ENCODE measurements at places on chromosomes 2 and 18. TPM values are rescaled to one million over a fixed set of nuclear protein-coding genes. Genes with fewer than 3 reads are reported as not detected.

DNA sequence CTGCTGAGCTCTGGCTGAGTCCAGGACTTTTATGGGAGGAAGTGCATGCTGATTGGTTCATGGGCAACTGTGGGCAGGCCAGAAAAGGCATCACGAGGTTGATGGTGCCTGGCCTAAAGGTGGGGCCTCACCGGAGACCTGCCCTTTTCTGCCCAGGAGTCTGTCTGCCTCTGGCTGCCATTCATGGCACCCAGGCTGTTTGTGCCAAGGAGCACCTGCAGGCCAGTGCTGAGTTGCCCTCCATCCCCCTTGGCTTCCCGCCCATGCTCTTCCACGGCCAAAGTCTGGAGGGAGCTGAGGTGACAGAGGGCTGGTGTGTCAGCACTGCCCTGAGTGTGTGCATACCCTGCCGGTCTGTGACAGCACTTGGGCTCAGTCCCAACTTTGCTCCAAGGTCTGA, 123.2 kb downstream of the PTH2R start:
- DNase-seq: no peak

IKZF2 gene
- total RNA-seq: 1.8 TPM

POTEJ gene
- total RNA-seq: not detected

- no peak for DNase-seq
These were observed 42.8 kb upstream of the TTC39C start for GRCh38 chr18:23971666-23972230.

GRCh38 chr2:156437272-156437930, 1.2 kb downstream of the GPD2 start:
- DNase-seq: no peak

- DNase-seq: no peak
These were observed 409.0 kb downstream of the SLC4A3 start for GRCh38 chr2:220036431-220036830.

- no peak for DNase-seq
These were observed 94.1 kb downstream of the ANKRD44 start for GRCh38 chr2:197216361-197216979.

DNA sequence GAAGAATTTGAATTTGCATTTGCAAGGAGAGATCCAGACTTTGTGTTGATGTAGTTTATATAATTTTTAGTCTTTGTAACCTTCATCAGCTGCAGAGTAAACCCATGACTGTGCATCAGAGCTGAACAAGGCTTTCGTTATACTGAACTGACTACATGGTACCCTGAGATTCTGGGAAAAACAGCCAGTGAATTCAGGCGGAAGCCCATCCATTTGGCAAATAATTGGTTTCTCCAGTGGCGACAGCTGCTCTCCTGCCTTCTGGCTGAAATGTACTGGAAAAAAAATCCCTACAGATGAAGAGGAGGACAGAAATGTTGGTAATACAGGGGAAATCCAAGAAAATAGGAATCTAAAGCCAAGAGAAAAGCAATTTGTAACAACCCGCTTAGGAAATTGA, 657.5 kb upstream of the CDH7 start:
- DNase-seq: no peak

HSBP1L1 gene
- 5.8 TPM for total RNA-seq

GAD1 gene
- total RNA-seq: 9.9 TPM

GRCh38 chr2:108625186-108625827, 91.0 kb downstream of the LIMS1 start:
- DNase-seq: no peak

DNA sequence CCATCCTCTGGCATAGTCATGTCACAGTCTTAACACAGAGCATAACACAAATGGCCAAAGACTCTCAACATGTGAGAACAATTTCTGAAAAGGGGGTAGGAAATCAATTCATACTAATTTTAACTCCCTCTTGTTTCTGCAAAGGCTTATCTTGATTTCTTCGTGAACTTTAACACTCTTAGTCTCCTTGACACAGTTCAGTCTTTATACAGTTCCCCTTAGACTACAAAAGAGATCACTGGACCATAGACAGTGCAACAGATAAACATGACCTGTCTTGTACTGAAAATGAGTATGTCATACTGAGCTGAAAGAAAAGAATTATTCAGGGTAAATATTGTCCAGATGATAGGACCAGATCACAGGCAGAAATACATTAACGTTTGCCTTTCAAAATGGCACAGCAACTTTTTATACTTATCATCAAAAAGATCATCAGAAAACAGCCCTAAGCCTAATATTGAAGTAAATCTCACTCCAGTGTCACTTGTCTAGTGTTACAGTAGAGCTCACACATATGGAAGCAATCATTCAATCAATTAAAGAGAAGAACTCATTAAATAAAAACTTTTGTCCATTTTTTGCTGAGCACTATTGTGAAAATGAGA, 56.4 kb upstream of the VRK2 start:
- no peak for DNase-seq

ICOS gene
- total RNA-seq: not detected

GRCh38 chr18:26074246-26074645, 16.2 kb downstream of the SS18 start:
- DNase-seq: no peak

CDCA7 gene
- 7.5 TPM for total RNA-seq

DNA sequence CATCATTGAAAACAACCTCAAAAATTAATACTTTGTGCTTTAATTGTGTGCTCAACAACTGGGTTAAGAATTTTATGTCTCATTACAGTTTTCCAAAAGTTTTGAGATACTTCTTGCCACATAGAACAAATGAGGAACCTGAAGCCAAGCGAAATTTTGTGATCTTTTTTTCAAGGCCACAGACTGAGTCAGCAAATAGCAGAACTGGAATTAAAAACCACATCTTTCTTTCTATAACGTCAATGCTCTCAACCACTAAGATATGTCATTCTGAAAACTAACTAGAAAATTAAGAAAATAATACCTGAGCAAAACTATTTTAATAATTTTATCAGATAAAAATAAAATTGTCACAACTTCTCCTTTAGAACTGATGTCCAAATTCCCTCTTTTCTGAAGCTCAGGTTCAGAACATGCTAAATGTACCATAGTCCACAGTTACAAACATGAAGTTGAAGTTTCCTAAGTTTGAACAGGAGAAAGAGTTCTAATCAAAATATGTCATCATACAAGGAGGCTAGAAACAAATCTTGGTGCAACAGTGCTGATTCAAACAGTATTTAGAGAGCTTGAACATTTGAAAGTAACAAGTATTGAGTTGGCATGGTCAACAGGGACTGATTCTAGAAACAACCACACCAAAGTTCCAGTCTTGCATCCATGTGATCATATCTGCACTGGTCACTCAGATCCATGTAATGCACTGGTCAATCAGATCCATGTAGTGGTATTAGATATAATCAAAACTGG, 27.6 kb upstream of the CALCRL start:
- DNase-seq: no peak

DNA sequence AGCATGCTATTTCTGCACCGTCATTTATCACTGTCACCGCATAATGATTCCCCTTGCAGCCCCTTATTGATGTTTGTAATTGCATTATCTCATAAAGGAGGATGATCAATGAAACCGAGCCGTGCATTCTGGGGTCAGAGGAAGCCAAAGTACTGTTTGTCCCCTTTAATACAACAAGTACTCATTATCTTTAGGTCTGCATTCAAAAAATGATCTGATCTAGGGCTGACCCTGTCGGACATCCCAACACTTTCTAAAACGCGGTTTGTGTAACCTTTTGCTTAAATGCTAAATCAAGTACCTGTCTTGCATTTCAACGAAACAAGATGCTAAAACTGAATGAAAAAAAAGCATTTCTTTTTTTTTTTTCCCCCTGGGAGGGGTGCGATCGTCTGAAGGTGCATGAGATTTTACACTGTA, 143.8 kb downstream of the MEIS1 start:
- peak; percentile 23 for DNase-seq

GRCh38 chr2:36478999-36479398, 119.0 kb downstream of the FEZ2 start:
- DNase-seq: no peak

FBXO48 gene
- total RNA-seq: 0.43 TPM

UGT1A10 gene
- total RNA-seq: not detected

GRCh38 chr18:10057401-10057893, 143.6 kb downstream of the VAPA start:
- DNase-seq: no peak

REG1B gene
- not detected for total RNA-seq

GRCh38 chr18:79559436-79559835, 120.2 kb upstream of the CTDP1 start:
- no peak for DNase-seq

DNA sequence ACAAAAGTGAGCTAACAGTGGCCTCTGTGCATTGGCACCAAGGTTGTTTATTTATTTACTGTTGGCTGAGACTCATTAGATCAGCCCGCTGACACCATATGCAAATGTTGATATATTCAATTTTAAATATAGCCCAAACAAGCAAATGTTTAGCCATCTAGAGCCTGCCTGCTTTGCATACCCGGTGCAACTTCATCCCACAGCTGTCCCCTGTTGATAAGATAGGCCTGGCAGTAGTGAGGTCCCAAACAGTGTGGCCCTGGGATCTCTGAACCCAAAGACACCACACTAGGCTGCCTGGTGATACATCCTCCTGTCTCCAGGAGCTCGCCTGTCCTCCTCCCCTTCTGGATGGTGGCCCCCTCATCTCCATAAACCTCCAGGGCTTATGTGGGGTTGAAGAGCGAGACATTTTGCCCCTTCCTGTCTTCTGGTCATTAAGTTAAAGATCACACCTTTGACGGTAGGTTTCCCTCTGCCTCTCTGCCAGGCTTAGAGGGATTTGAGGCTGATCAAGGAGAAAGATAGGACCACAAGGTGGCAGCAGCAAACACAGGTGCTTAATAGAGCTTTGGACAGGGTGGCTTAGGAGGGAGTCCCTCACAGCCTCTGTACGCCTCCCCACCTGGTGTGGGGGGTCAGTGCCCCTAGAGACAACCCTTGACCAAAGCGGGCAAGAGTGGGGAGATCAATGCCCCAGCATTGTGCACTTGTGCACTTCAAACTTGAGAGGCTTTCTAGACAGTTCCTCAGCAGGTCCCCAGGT, 23.7 kb upstream of the MYO5B start:
- no peak for DNase-seq

GREB1L gene
- 4.0 TPM for total RNA-seq

GRCh38 chr2:130806370-130806769, 30.3 kb upstream of the ARHGEF4 start:
- DNase-seq: no peak

GRCh38 chr2:201234663-201235135, 25.6 kb upstream of the CASP8 start:
- no peak for DNase-seq

FAM237A gene
- total RNA-seq: not detected

DNA sequence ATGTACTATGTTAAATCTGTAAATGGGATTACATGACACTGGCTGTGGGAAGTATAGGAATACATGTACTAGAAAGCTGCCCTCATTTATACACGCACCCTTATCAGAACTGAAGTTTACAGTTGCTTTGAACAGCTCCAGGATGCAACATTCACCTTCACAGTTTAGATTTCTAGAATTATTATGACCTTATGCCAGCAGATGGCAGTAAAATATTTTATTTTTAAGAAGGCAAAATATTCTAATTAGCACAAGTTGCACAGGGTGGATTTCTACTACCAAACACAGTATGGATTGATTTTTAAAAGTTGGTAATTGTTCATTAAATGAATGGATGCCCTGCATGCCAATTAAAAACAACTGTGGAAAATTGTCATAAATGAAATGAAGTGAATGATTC, 670.4 kb downstream of the KCNJ3 start:
- peak; percentile 17 for DNase-seq

DNA sequence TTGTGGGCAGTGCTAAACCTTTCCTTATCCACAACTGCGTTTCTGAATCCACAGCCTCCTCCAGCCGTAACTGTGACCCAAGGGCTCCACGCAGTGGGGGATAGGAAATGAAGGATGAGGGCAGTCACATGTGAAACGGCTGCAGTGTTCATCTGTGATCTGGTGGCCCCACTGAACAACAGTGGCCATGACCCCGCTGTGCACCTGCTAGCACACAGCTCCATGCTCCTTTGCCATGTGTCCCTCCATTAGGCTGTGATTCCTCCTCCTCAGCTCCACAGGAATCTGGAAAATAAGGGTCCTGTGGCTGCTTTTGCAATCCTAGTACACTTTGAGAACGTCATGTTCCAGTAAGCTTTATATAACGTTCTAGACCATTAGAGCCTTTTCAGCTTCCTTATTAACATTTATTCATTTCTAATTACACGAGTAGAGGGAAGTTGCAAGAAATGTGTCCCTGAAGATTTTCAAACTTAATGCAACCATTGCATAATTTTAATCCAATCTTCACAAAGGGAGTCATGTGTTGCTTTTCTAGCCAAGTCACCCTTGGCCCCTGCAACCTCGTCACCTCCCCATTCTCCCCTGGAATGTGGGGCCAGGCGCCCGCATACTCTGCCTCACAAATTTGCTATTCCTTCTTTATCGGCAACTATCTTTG, 7.1 kb upstream of the NAPG start:
- DNase-seq: no peak
